ENCODE measurements at places on chromosomes 3 and 15.

DNA sequence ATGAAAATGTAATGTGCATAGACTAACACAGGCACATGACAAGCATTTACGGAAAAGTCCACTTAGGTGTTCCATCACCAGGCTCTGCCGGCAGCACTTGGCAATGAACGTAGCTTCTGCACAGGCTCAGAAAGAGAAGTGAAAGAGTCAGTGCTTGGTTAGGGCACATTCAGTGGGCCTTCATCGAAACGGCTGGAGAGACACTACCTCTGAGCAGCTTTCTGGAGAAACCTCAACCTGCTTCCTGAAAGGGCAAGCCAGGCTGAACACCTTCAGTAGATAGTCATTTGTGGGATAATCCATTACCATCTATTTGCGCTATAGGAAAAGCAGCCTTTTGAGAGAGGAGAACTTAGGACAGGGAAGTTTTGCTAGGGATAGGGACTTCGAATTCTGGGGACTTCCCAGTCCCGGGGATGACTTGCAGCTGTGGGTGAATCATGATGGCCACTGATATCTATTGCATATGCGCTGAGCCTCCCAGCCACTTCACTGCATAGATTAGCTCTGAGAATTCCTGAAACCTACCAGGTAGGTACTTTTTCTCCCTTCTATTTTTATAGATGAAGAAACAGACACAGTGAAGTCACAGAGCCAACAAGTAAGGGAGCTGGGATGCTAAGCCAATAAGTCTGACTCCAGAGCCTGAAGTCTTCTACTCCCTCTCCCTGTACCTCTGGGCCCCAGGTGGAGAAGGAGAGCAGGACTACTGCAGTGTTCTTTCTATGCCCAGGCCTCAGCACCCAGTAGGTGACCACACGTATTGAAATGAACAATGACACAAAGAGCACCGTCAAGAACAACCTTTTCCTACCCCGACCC is 4.2 kb upstream of the SH2D7 start:
- no peak for DNase-seq

DNA sequence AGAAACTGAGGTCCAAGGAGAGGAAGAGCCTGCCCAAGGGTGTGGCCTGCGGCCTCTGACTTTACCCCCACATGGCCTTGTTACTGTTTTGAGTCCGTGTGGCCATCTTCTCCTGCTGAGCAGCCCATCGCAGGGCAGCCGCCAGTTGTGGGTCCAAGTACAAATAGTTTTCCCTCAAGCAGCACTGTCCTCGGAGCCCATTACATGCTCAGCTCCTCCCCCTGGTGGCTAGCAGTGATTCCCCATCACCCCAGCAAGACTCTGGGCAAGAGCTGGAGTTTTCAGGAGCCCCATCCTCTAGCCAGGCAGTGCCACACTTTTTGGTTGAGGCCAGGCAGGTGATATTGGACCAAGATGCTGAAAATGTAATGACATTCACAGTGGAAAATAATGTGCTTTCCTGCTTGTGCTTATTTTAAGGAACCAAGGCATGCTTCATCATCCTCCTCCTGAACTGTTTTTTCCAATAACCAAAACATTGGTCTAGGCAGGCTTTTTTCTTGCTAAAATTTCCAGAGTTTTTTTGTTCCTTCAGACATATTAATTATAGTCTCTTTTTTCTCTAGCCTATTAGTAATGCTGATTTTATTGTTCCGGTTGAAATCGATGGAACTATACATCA is 23.2 kb upstream of the VILL start:
- DNase-seq: peak; percentile 28

DNA sequence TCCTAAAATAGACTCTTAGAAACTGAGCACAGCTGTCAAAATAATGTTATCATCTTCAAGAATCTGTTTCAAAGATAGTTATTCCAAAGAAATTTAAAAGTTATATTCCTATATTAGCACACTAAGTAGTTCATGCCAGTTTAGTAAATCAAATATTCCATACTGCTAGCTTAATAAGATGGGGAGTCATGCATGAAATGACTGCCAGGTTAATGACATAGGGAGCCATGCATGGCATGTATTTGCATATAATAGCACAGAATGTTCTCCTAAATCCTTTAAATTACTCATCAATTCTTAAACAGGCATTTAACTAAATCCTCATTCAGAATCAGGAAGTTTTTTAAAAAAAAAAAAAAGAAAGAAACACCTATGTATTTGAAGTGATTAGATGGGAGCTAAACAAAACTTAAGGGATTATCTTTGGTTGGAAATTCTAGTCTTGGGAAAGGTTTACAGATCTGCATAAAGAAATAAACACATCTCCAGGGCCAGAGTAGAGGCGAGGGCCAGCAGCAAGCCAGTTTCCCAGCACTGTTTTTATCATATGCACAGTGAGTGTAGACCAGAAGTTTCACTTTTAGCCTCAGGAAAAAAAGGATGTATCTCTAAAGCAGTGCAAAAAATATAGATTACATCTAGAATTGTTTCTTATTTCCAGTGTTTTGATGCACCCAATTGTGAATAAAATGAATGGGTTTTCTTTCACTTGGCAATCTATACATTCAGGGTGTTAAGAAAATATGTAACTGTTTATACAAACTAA is 366.4 kb upstream of the AGTR1 start:
- no peak for DNase-seq

DNA sequence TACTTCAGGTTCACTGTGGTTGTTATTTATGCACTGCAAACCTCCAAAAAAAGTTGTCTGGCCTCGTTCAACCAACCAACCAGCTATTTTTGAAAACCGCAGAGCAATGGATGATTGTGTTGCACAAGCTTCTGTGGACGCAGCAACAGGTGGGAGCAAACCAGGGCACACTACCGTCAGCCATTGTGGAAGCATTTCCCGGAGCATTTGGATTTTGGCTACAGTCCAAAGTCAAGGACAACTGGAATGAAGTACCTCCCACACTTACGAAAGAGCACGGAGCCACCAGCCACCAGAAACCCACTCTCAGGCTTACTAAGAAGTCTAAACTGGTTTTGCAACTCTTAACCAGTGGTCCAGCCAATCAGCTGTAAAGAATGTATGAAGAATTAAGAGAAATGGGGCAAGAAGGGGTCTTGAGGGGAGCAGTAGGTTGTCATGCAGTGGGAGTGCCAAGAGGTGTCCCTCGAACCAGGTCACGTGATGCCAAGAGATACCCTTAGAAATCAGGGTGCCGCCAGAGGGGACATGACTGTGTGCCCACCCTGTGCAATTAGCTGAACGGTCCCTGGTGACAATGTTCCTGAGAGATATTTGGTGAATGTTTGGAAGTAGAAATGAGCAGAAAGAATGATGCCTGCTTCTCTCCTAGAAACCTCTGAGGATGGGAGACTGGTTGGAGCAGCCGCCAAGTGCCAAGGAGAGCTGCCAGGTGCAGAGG is 68.9 kb upstream of the PCSK6 start:
- no peak for DNase-seq

GRCh38 chr15:32651229-32651837 is 9.8 kb downstream of the SCG5 start:
- DNase-seq: peak; percentile 23

DNA sequence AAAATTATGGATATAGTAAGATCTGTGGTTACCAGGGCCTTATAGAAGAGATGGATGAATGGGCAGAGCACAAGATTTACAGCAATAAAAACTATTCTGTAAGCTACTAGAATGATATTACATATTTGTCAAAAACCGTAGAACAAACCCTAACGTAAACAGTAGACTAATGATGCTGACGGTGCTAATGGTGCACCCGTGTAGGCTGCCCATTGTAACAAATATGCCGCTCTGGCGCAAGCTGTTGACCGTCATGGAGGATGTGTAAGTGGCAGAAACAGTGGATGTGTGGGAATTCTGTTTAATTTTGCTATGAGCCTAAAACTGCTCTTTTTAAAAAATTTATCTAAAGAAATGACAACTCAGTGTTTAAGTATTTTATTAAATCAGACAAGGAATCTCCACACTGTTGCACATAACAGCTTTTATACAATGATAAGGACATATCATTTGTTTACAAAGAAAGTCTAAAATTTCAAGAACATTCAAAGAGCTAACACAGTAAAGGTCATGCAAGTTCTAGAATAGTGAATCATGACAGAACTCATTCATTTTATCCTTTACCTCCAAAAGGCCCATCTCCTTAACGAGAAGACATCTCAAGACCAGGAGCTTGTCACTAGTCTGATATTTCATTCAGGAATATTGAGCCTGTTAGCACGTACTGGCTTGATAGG is 32.8 kb downstream of the TFRC start:
- DNase-seq: no peak

GRCh38 chr3:78729946-78730345 is 1037.9 kb downstream of the ROBO1 start:
- no peak for DNase-seq

DNA sequence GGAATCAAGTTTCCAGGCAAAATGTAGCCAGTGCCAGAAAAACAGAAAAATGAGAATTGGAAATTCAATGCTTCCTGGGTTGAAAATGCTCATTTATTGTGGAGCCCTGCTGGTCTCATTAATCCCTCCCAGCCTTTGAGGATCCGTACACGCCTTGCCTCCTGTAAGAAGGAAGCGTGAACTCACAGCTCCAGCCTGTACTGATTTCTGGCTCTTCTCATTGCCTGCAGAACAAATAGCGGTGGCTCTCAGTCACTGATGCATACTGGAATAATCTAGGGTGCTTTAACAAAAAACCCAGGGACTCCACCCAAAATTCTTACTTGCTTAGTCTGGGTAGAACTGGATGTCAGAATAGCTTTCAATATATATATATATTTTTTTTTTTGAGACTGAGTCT is 29.3 kb upstream of the SLC24A5 start:
- no peak for DNase-seq
